Mononuclear cell (primary cell): ENCODE measurements at places on chromosomes 1 and 21. TPM values are rescaled to one million over a fixed set of nuclear protein-coding genes. Genes with fewer than 3 reads are reported as not detected.

Gene ZNF670
- 0.94 TPM for total RNA-seq

Gene BRDT
- not detected for total RNA-seq

Gene PTGFR
- under 0.01 TPM for total RNA-seq

Gene CTTNBP2NL
- total RNA-seq: 0.63 TPM

Gene RSPH1
- total RNA-seq: 0.10 TPM

Gene TFF2
- total RNA-seq: not detected

Gene NLRP3
- total RNA-seq: 648 TPM

Gene FLG
- total RNA-seq: not detected

Gene CAMK1G
- 0.10 TPM for total RNA-seq

Gene CDA
- total RNA-seq: 7.5 TPM

Gene FMO2
- total RNA-seq: not detected

Gene PPM1J
- total RNA-seq: 0.63 TPM

Gene MROH7
- total RNA-seq: 0.42 TPM

Gene CTSS
- 1,898 TPM for total RNA-seq

Gene RGS13
- 0.52 TPM for total RNA-seq
